ENCODE measurements at places on chromosomes 7 and 10.

- DNase-seq: no peak
Measured at GRCh38 chr7:5596896-5597246, 173.2 kb upstream of the TNRC18 start.

DNA sequence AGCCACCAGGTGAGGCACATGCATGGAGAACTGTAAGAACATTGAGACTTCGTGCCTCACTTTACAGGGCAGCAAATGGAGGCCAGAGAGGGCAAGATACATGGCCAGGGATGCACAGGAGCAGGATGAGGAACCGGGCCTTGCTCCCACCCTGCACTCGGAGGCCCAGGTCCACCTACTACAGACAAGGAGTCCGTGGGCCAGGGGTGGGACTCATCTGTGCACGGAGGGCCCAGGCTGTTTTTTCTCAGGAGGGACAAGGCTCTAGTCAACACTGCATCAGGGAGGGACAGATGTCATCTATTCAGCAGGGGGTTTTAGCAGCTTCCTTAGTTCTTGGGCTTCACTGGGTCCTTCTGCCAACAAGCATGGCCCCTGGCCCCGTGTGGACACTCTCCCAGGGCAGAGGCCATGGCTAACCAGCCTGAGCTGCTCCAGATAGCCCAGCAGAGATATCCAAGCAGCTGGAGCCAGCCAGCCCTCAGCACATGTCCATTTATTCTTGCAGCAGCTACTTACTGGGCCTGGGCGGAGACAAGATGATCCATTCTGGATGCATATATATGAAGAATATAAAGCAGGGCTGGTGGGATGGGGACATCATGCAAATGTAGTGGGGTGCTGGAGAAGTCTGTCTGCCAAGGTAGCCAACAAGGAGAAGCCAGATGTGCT lies 134.5 kb upstream of the RET start:
- no peak for DNase-seq

GRCh38 chr7:98872328-98872924 lies 2.6 kb upstream of the TMEM130 start:
- no peak for DNase-seq

GRCh38 chr7:113799896-113800295 lies 118.9 kb downstream of the PPP1R3A start:
- no peak for DNase-seq

DNA sequence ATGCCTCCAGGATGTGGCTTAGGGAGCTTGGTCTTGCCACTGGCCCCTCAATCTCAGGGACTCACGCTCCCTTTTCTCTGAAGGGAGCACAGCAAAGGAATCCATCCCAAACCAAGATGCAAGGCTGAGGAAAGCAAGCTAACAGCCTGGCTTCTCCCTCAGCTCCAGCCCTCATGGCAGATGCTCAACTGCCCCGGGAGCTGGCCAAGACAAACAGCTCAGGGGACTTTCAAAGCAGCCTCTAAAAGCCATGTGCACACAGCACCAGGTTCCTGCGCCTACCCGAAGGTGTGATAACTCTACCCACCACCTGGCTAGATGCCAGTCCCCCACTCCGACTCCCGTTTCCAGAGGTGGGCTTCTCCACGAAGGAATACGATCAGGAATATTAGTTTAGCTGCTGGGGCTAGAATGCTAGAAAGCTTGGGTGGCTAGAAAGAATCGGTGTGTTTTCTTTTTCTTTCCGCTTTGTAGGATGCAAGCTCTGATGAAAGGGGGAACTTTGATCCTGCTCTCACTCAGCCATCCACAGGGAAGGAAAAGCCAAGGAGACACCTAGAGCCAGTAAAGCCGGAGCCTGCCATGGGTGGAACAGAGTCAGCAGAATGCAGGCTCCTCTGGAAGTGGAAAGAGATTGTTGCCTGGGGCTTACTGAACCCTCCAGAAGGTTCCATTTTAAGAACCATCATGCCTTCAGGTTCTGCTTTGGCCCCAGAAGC lies 89.0 kb upstream of the FGFR2 start:
- no peak for DNase-seq

DNA sequence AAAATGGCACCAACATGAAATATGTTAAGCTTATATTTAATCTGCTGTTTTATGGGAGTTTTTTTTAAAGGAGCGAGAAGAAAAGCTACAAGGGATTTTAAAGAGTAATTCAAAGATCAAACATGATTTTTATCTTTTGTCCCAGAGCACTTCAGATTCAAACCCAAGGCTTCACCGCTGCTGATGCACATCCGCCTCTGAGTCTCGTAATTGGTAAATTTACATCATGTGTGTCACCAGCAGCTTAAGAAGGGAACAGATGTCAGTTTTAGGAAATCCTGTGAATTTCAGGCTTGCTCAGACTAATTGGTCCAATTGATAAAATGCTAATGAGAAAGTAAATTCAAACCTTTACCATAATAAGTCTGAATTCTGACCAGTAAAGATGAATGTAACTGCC lies 406.3 kb downstream of the GFRA1 start:
- DNase-seq: no peak

DNA sequence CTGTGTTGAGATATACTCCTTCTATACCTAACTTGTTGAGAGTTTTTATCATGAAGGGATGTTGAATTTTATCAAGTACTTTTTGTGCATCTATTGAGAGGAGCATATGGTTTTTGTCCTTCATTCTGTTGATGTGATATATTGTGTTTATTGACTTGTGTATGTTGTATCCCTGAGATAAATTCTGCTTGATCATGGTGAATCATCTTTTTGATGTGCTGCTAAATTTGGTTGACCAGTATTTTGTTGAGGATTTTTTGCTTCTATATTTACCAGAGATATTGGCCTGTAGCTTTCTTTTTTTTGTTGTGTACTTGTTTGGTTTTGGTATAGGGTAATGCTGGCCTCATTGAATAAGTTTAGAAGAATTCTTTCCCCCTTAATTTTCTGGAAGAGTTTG lies 32.4 kb downstream of the NEURL1 start:
- DNase-seq: no peak

DNA sequence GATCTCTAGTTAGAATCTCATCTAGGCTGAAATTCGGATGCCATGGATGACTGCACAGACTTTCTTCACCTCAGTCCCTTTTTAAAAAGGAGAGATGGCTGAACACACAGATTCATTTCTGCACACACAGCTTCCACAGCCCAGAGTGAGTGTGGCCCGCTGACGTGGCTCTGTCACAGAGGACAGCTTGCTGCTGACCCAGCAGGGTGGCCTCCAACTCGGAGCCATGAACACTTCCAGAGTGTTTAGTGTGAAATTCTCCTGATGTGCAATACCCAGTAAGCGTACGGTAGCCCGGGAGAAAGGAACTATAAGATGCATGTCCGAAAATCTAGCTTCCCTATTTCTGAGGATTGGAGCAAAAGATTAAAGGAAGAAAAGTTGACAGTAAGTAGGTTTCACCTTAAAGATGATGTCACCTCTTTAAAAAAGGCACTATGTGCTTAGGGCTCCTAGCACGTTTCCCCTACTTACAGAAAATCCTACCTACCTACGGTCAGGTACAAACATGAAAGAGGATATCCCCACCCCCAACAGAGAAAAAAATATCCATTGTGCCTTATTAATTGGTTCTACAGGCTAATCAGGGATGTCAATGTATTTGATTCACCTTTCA lies 162.2 kb downstream of the RAPGEF5 start:
- no peak for DNase-seq

DNA sequence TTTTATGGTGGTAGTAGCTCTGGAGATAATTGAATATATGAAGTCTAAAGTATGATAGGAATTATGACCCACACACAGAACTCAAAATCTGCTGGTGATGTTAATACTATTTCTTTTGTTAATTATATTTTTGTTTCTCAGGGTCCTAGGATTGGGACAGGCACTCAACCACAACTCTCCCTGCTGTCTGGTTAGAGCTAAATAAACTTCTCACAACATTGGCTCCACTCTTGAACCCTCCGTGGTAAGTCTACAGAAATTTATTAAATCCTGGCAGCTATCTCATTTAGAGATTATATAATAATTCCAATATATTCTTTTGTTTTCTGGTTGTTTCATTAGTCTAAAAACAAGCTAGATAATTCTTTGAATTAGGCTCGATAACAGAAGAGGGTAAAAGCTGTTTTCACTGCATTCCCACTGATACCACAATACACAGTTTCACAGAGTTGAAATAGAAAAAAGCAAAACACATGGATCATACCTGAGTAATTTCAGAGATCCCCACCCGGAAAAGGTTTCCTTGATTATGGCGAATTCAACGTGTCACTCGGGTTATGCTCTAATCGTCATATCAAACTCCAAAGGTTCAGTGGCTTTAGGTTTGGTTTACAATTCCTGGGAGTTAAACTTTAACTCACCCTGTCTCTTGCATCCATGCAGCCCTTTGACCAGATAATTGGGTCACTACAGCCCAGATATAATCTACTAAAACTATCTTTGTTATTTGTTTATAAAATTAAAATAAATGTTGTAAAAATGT lies at the start of gene A1CF:
Gene A1CF, minus strand, starts transcription at position 531 of the 763 bp plus-strand sequence. CDS start 25,687 bp downstream, outside the sequence.
- DNase-seq: no peak

GRCh38 chr10:65017523-65017922 lies 1496.3 kb downstream of the REEP3 start:
- DNase-seq: no peak

GRCh38 chr7:43725251-43725650 lies 4.1 kb downstream of the COA1 start:
- DNase-seq: no peak

DNA sequence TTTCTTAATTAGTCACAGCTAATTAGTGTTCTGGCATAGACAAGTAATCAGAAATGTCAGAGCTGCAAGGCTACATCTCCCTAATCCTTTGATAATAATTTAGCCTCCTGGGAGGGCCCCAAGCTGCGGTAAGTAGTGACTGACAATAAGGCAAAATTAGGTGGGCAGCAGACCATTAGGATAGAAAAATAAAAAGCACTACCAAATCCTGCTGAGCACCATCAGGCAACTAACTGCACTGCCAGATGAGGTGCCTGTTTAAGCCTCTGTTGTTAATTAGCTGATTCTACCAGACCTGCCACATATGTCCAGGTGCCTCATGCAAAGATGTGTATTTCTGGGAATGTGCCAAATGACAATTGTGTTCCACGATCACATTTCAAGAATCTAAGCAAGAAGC lies 32.5 kb upstream of the FEZF1 start:
- DNase-seq: no peak

GRCh38 chr7:290554-291372 lies 793 bp downstream of the FOXL3 start:
- DNase-seq: no peak

DNA sequence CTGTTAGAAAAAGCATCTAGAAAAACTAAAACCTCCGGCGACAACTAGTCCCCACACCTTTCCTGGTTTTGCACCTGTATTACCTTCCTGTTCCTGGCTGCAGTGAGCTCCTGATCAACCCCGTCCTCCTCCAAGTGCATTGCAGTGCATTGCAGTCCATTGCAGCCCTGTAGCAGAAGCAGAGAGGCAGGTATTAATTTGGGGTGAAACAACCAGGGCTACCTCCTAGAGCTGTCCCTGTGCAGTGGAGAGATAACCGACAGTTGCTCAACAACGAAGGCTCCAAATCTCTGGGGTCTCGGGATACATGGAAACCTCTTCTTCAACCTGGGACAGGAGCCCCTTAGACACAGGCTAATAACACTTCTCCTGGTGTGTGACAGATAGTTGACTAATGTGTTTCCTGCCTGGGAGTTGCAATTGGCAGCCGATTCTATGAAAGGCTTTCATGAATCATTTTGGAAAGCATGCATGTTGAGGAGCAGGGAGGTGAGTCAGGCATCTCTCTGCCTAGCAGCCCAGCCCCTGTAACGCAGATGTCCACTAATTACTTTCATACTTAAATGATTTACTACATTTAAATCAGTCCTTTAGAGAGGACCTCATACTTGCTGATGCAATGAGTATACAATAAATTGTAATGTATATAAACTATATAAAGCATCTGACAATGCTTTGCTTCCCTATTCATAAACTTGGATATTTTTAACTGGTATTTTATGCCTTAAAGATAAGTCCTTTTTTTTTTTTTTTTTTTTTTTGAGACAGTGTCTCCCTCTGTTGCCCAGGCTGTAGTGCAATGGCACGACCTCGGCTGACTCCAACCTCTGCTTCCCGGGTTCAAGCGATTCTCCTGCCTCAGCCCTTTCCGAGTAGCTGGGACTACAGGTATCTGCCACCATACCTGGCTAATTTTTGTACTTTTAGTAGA lies 59.0 kb downstream of the PRR15 start:
- peak; percentile 92 for DNase-seq

GRCh38 chr7:16727736-16728135 lies 25.8 kb upstream of the TSPAN13 start:
- DNase-seq: no peak

- DNase-seq: no peak
Measured at GRCh38 chr10:107666214-107666613, 501.7 kb upstream of the SORCS1 start.

GRCh38 chr10:57968328-57969016 lies 299.2 kb downstream of the IPMK start:
- DNase-seq: no peak

DNA sequence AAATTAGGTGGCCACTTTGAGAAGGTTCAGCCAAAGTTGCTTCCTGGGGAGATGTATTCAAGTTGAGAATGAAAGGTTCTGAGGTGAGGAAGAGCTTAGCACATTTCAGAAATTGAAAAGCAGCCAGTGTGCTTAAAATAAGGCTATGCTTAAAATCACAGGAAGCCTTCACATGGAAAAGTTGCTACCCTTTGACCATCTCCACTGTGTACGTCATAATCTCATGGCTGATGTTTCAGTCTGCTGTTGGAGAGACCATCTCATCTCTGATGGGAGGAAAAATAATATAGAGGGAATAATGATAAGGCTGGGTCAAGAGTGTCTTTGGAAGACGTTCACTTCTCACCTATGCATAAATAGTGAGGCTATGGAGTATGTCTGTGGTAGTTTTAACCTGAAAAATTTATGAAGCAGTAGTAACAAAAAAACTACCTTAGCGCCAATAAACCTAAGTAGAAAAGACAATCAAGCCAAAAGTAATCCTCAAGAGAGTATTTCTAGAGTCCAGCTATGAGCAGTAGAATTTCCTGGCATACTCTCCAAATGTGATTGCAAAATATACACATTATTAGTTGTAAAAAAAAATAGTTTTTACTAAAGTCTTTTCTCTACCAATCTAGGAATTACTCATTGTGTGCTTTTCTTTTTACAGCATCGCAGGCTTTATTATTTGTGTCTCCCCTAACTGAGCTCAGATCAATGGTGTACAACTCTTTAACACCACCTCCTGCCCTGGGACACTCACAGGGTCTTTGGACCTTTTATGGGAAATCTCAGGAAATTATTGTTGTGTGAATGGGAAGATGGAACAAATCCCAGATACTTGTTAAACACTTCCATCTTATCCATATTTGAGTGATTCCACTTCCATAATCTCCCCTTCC lies 435.2 kb upstream of the LRGUK start:
- peak; percentile 60 for DNase-seq

DNA sequence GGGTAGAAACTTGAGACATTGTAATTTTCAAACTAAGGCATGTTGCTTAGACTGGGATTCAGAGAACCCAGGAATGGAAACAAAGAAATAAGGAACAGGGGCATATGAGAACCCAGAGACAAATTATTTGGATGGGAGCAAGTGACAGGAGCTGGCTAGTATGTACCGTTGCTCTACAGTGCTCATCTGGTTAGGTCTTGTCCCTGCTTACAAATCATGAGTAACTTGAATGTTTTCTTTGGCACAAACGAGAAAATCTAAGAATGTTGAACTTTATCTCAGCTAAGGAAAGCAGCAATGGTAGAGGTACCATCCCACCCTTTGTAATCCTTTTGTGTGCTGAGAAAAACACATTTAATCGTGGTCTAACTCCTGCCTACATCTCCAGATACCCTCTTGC lies 116.0 kb upstream of the IMMP2L start:
- DNase-seq: no peak

Measured in muscle of back (tissue), 13 donors.